ENCODE measurements at places on chromosomes 16 and 17.
A peak's percentile ranks its signal among the peaks of the same experiment; 100 is the strongest.

GRCh38 chr16:72278301-72278700 lies 106.3 kb upstream of the PMFBP1 start:
- DNase-seq = no peak

- no peak for DNase-seq
These were observed 6.7 kb downstream of the CLEC16A start for GRCh38 chr16:10951026-10951425.

DNA sequence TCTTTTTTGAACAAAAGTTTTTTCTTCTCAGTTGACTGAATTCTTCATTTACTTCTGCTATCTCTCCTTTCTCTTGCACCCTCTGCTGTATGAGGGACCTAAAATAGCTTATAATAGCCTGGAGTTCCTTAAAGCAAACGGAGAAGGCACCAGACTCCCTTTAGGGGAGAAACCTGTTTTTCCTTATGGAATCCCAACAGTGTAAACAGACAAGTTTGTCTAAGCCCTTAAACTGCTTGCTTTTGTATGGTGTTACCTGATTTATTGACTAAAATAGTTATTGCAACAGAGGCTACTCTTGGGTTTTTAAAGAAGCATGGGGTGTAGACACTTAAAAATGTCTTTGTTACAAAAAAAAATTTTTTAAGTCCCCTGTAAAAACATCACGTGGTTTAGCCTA lies 12.9 kb upstream of the TRIM25 start:
- peak; percentile 33 for DNase-seq

- DNase-seq = no peak
These were observed 60.1 kb upstream of the GSE1 start for GRCh38 chr16:85552980-85553435.

DNA sequence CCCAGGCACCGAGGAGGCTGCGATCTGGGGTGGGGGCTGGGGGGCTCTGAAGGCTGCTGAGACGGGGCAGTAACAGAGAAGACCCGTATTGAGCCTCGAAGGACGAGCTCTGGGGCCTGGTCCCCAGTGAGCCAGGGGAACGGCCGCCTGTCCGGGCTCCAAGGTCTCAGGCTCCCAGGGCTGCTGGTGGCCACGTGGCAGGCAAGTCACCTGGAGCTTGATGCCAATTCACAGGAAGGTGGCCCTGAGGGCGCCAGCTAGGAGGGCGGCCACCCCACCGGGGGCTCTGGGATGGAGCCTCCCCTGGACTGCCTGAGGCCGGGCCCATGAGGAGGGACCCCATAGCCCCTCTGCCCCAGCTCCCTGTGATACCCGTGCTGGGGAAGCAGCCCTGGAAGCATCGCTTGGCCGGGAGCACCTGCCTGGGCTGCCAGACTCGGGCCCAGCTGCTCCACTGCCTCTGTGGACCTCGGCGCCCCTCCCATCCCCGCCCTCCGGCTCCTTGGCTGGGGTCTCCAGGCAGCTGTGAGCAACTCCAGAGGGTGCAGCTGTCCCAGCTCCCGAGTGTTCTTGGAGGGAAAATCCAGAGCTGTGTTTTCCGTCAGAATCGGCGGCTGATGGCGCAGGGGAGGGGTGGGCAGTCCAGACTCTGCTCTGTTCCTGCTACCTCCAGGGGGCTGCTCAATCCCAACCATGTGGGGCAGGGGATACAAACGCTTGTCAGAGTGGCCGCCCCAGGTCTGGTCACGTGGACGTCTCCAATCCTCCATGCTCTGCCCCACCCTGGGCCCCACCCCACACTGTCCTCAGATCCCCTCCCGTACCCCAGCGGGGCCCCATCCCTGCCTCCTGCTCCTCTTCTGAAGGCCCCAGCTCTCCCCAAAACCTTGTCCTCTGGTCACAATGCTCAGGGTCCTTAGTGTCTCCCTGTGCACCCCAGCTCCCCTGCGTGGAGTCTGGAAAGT lies 67.2 kb upstream of the GNG13 start:
- DNase-seq = no peak

DNA sequence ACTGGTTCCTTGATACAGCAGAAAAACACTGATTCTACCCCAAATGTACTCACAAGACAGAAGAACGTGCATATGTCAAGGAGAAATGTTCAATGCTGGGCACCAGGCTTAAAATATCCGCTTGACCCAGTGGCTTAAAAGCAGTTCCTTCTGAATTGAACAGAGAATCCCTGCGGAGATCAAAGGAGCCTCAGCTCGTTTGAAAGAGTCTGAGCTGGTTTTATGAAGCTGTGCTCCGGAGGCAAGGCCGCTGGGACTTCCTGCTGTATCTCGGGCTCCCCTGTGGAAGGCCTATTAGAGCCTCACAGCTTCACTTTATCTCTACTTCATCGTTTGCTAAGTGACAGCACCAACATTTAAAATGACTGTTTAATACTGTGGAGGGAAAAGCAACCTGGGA lies 2.2 kb downstream of the LMF1 start:
- peak; percentile 73 for DNase-seq

DNA sequence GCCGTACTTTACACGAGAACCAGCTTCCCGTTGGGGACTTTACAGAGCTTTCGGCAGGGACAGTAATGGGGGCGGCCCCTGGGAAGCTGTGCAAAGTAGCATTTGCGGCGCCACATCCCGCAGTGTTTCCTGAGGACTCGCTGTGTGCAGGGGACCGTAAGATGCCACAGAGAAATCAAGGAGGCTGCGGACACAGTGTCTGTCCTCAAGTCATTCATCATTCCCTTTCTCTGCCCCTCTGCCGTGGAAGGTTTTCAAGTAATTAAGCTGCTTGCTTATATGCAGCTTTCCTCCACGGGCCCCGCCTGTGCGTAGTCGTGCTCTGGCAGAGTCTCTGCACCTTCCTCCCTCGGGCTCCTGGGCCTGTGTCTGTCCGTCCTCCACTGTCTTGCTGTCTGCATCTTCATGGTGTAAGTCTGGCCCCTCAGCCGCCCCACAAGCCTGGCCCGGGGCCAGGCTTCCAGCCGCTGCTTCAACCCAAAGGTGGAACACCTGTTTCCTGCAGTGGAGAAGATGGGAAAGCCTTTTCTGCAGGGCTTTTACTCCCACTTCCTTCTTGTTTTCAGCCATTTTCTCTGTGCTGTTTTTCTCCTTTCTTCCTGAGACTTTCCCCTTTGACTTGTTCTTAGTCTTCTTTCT lies 216.9 kb upstream of the CHMP6 start:
- DNase-seq = no peak

- no peak for DNase-seq
These were observed 35.8 kb upstream of the ABCA9 start for GRCh38 chr17:69096541-69096940.

DNA sequence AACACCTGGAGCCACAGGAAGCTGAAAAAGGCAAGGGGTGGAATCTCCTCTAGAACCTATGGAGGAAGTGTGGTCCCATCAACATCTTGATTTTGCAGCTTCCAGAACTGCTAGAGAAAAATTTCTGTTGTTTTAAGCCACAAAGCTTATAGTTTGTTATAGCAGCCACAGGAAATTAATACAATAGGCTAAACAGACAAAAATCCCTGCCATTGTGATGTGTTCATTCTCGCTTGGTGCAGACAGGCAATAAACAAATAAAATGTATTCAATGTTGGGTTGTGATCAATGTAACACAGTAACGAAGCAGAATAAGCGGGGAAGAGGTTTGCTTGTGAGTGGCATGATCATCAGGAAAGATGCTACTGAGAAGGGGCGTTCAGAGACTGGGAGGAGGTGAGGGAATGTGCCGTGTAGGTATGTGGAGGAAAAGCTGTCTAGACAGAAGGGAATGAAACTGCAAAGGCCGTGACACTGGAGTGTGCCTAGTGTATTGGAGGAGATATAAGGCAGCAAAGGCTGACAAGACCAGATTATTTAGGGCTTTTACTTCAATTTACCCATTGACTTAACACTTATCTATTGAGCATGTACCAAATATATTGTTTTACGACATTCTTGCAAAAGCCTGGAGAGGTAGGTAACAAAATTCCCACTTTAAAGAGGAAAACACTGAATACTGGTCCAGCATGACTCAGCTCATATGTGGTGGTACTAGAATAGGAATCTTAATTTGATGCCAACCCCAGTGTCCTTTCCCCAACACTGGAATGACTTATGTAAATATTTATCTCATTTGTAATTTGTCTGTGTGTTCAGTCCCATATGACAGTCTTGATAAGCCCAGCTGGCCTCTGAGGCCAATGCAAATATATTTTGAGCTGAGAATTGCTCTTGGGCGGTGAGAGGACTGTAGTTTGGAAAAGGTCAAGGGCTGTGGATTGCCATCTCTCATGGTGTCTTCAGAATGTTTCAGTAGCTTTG lies 375.9 kb downstream of the CDH13 start:
- DNase-seq = no peak

DNA sequence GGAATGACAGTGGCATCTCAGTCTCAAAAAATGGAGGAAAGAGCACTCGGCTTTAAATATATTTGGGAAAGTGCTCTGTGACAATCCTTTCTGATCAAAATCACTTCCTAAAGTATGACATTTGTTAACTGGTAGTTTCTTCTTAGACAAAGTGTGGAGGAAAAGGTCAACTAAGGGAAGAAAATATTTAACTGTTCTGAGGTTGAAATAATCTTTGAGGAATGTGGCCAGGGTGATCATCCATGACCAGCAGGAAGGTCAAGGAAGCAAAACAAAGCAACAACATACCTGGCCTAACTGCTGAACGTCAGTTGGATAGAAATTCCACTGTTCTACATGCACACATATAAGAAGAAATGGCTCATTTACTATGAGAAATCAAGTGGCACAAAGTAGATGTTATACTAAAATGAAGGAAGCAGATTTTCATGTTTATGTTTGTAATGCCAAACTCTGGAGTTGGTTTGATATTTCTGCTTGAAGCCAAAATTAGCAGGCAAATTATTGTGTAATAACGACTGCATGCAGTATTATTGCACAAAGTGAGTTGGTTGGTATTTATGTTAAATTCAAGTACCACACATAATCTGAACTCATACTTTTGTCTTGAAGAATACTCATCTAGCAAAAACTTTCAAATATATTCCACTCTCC lies 87.3 kb upstream of the CORO6 start:
- no peak for DNase-seq

DNA sequence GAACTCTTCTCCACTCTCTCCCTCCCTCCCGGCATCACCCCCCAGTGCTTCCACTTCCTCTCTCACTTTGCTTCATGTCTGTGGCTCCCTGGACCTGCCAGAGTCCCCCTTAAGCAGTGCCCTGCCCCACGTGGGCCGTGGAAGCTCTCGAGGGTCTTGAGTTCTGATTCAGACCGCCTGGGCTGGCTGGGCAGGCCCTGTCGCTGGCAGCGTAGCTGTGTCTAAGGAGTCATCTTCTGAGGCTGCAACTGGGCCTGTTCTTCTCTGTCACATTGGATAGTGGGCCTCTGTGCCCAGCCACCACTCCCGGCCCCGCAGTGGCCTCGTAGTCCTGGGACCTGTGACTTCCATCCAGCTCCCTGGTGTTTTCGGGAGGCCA lies 30.7 kb downstream of the MNT start:
- DNase-seq = no peak

- peak; percentile 74 for DNase-seq
These were observed at the start of gene EPN3 for GRCh38 chr17:50532452-50533024. TSS of gene EPN3 (plus strand) at chr17:50532735. CDS start at chr17:50536557, 3,822 bp downstream.

- no peak for DNase-seq
These were observed 333.6 kb downstream of the SHISA9 start for GRCh38 chr16:13234999-13235398.
